ENCODE measurements at places on chromosomes 11 and 22.
A peak's percentile ranks its signal among the peaks of the same experiment; 100 is the strongest.

- no peaks in the 10 kb centered on the region for H3K36me3 ChIP-seq
- H3K27me3 ChIP-seq: 0 out of 2 replicates have a peak, but pooled peaks cover 4% of the 10 kb centered on the region
- H3K4me3 ChIP-seq: no peak overlapping the region
- H3K27ac ChIP-seq: no peak overlapping the region
- H3K4me1 ChIP-seq: peaks cover 8% of the 10 kb centered on the region
These were observed 38.6 kb downstream of the GGTLC2 start for GRCh38 chr22:22682807-22683667.

DNA sequence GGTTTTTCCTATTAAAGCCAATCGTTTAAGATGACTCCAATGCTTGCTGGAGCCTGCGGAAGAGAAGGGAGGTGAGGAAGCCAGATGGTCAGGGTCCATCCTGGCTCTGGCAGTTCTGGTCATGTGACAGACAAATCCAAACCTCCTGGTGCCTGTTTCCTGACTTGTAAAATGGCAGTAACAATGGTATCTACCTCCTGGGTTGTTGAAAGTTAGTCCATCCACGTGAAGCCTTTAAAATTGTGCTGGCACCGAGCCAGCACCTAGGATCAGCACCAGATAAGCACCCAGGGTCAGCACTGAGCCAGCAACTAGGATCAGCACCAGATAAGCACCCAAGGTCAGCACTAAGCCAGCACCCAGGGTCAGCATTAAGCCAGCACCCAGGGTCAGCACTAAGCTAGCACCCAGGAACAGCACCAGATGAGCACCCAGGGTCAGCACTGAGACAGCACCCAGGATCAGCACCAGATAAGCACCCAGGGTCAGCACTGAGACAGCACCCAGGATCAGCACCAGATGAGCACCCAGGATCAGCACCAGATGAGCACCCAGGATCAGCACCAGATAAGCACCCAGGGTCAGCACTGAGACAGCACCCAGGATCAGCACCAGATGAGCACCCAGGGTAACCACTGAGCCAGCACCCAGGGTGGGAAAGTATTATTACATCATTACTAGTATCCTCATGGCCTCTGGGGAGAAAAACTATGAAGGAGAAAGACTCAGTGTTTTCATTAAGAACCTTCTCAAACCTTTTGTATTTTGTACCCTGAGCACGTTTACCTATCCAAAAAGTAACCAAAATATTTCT, 17.2 kb downstream of the KIAA0930 start:
- H3K27ac ChIP-seq: no peak overlapping the region
- DNase-seq: no peak
- H3K36me3 ChIP-seq: no peaks in the 10 kb centered on the region
- H3K27me3 ChIP-seq: no peaks in the 10 kb centered on the region
- no peak overlapping the region for H3K4me3 ChIP-seq
- peaks cover 9% of the 10 kb centered on the region for H3K4me1 ChIP-seq

- H3K27ac ChIP-seq: no peak overlapping the region
- peak; percentile 52 for DNase-seq
- H3K4me3 ChIP-seq: no peak overlapping the region
- no peaks in the 10 kb centered on the region for H3K27me3 ChIP-seq
- H3K4me1 ChIP-seq: peaks cover 12% of the 10 kb centered on the region
These were observed 106.8 kb downstream of the GRAMD1B start for GRCh38 chr11:123536690-123537437.

- H3K4me1 ChIP-seq: peaks cover 54% of the 10 kb centered on the region
- peaks cover 21% of the 10 kb centered on the region for H3K36me3 ChIP-seq
- no peak overlapping the region for H3K4me3 ChIP-seq
- H3K27me3 ChIP-seq: no peaks in the 10 kb centered on the region
These were observed 41.9 kb downstream of the MED15 start for GRCh38 chr22:20549232-20549841.

DNA sequence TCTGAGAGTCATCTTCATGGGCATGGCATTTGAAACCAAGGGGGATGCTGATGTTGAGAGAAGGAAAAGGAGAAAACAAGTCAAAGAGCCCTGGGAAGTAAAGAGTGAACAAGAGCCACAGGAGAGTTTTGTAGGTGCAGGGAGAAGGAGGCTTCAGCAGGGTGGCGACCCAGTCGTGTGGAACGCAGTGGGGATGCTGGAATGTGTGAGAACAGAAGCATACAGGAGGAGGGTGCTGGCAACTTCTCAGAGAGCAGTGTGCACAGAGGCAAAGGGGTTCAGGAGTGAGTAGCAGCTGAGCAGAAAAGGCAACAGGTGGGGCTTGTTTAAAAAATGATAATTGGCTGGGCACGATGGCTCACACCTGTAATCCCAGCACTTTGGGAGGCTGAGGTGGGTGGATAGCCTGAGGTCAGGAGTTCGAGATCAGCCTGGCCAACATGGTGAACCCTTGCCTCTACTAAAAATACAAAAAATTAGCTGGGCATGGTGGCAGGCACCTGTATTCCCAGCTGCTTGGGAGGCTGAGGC, 75.8 kb upstream of the PLET1 start:
- H3K27me3 ChIP-seq: no peaks in the 10 kb centered on the region
- H3K27ac ChIP-seq: no peak overlapping the region
- no peaks in the 10 kb centered on the region for H3K4me1 ChIP-seq

GRCh38 chr22:30809086-30809485, 114.4 kb downstream of the OSBP2 start:
- H3K4me3 ChIP-seq: no peak overlapping the region
- no peak overlapping the region for H3K27ac ChIP-seq

GRCh38 chr11:35287344-35287890, 131.9 kb downstream of the SLC1A2 start:
- no peaks in the 10 kb centered on the region for H3K36me3 ChIP-seq
- H3K27me3 ChIP-seq: no peaks in the 10 kb centered on the region
- peaks cover 33% of the 10 kb centered on the region for H3K4me1 ChIP-seq
- H3K4me3 ChIP-seq: no peak overlapping the region

DNA sequence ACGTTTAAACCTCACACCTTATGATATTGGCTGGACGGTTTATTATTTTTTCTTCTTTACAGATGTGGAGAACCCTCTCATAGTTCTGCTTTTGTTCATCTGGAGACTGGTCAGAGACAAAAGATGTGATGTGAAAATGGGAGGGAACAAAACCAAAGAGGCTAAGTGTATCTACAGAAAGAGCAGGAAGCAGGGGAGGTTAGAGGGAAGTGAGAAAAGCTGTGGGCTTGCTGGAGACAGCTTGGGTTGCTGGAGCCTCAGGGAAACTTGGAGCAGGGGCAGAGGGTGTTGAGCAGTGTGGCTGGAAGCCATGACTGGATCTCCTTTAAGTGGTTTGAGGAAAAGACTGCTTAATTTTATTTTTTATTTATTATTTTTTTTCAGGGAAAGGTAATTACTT, 79.0 kb upstream of the SNX19 start:
- no peaks in the 10 kb centered on the region for H3K36me3 ChIP-seq
- no peak for DNase-seq
- no peak overlapping the region for H3K27ac ChIP-seq
- H3K27me3 ChIP-seq: no peaks in the 10 kb centered on the region
- H3K4me1 ChIP-seq: peaks cover 20% of the 10 kb centered on the region
- no peak overlapping the region for H3K4me3 ChIP-seq

GRCh38 chr11:33383075-33383919, 126.1 kb downstream of the HIPK3 start:
- H3K4me1 ChIP-seq: peaks cover 6% of the 10 kb centered on the region
- 0 out of 2 replicates have a peak, but pooled peaks cover 15% of the 10 kb centered on the region for H3K36me3 ChIP-seq
- DNase-seq: no peak
- H3K4me3 ChIP-seq: no peak overlapping the region
- H3K27ac ChIP-seq: no peak overlapping the region

Measured in GM23248 (cell line).